ENCODE measurements at places on chromosomes 2 and 18. TPM values are rescaled to one million over a fixed set of nuclear protein-coding genes. Genes with fewer than 3 reads are reported as not detected.

CGREF1 gene
- polyA plus RNA-seq: 0.99 TPM

NR4A2 gene
- 0.35 TPM for polyA plus RNA-seq

DNA sequence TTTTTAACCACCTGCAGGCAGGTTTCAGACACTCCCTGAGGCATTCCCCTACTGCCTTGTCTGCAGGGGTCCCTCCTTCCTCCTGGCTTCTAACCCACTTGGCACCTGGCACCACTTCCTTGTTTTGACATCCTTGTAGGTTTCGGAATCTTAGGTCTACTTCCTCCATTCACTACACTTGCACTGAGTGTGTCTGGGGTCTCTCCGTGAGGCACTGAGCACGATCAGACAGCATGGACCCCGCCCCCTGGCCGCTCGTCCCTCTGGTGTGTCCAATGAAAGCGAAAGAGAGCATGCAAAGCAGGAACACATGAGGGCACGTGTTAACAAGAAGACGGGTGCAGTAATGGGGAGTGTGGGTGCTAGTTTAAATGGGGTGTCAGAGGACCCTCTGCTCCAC is 63.8 kb downstream of the HAUS1 start:
- DNase-seq: no peak

- no peak for DNase-seq
Measured at GRCh38 chr2:218407717-218408116, 8.0 kb downstream of the CTDSP1 start.

DNA sequence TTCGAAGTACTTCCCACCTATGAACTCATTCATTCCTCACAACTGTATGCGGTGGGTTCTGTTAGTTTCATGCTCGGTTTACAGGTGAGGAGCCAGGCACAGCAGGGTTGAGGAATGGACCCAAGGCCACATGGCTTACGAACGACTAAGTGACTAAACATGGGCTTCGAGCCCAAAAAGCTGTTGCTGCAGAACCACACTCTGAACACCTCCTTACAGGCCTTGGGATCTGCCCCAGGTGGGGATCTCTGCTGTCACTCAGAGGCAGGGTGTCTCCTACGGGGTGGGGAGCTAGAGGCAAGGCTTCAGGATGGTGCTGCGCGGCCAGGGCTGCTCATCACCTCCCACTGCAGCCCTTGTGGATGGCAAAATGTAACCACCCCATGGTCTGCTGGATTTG is 80.9 kb downstream of the TSHZ1 start:
- DNase-seq: no peak

- DNase-seq: peak; percentile 75
Measured at GRCh38 chr2:189933911-189934399, 128.6 kb downstream of the MSTN start.

All from cardiac muscle cell (in vitro differentiated cells and primary cell).